GM23248 (cell line): ENCODE measurements at places on chromosomes 5 and 9.

- DNase-seq, result no peak
Measured at GRCh38 chr5:115713408-115713807, 87.6 kb upstream of the TMED7 start.

GRCh38 chr9:19286634-19287188, 56.2 kb downstream of the DENND4C start:
- peak; percentile 6 for DNase-seq

GRCh38 chr5:157890836-157891597, 32.1 kb upstream of the CLINT1 start:
- DNase-seq, result no peak

- no peak for DNase-seq
Measured at GRCh38 chr5:72752909-72753308, 63.6 kb upstream of the TNPO1 start.

- DNase-seq, result peak; percentile 82
Measured at GRCh38 chr9:72363908-72364678, 915 bp downstream of the ZFAND5 start.

- DNase-seq, result no peak
Measured at GRCh38 chr9:88646539-88647300, 111.7 kb downstream of the NXNL2 start.

GRCh38 chr9:128733256-128733655, 9.3 kb upstream of the ZDHHC12 start:
- peak; percentile 76 for DNase-seq

DNA sequence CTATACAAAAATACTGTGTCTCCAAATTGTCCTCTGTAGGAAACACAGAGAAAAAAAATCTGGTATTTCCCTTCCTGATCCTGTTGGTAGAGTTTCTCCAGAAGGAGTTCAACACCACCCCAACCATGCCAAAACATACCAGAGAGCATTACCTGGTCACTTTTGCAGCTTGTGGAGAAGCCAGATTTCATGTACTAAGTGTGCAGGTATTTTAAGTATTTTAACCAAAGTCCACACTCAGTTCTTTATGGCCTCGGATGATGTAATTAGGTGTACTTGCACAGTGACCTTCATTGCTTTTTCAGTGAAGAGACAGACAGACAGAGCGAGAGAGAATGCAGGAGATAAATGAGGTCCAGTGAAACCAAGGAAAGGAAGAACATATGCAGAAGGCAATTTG, 2046.8 kb upstream of the CDH9 start:
- no peak for DNase-seq

GRCh38 chr9:80449513-80449912, 877.7 kb downstream of the TLE4 start:
- DNase-seq, result no peak

DNA sequence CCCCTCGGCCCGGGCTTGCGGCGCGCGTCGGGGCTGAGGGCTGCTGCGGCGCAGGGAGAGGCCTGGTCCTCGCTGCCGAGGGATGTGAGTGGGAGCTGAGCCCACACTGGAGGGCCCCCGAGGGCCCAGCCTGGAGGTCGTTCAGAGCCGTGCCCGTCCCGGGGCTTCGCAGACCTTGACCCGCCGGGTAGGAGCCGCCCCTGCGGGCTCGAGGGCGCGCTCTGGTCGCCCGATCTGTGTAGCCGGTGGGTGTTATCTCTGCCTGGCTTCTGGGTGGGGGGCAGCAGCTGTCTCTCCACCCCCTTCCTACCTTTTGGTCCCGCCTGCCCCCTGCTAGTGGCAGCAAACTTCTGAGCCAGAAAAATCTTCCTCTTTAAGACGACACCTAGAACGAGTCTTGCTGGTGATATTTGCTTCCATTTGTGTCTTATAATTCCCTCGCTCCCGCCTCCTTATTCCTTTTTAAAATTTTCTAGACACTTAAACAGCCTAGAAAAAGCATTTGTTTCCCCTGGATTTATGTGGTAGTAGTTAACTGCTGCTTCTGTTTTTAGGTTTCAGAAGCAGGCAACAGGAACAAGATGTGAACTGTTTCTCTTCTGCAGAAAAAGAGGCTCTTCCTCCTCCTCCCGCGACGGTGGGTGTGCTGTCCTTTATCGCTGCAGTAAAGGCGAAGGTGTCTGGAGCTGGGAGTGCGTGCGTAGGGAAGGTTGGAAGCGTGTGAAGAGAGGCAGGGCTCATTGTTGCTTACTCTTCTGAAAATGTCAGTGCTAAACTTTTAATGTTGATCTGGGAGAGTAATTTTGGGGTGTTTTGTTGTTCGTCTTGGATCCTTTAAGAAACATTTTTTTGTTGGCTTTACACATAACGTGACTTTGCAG, 554 bp downstream of the JAK2 start:
- peak; percentile 80 for DNase-seq

DNA sequence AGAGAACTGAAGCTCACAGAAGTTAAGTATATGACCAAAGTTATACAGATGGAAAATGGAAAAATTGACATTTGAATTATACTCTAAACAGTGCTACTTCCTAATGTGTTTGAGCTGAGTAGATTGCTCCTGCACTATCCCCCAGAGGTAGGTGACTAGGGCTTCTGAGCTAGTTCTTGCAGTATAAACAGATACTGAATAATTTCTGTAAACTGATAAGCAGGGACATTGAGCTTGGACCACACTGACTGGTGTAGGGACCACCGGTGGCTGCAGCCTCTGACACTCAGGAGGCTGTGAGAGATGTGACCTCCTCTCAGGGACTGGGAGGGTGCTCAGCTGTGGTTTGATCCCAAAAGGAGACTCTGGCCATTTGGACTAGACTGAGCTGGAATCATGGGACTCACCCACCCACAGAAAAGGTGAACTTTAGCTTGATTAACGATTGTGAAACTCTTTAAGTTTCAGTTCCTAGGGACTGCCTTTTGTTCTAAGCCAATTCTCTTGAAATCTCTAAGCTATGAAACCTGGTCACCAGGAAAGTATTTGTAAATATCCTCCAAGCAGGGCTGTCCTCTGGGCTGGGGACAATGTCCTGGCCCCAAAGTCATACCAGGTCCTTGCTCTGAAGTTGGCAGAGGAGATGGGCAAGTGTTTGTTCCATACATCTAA, 291.5 kb downstream of the SEC61B start:
- no peak for DNase-seq

- no peak for DNase-seq
Measured at GRCh38 chr9:110785166-110785565, 116.6 kb downstream of the MUSK start.

- no peak for DNase-seq
Measured at GRCh38 chr5:127683008-127683407, 20.2 kb upstream of the CCDC192 start.

DNA sequence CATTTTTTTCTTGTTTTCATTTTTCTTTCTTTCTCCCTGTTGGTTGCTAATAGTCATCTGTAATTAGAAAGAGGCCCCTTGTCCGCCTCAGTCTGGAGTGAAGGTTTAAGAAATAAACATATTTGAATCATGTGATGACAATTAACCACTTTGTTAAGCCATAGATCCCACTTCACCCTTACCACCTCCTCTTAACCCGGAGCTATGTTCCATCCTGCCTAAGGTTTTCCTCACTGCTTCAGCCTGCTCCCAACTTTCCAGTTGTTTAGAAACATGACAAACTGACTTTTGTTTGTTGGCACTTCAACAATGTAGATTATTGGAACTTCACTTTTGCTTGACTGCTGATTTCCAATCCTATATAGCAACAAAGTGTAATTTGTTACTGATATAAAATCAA, 37.4 kb upstream of the SSBP2 start:
- no peak for DNase-seq

DNA sequence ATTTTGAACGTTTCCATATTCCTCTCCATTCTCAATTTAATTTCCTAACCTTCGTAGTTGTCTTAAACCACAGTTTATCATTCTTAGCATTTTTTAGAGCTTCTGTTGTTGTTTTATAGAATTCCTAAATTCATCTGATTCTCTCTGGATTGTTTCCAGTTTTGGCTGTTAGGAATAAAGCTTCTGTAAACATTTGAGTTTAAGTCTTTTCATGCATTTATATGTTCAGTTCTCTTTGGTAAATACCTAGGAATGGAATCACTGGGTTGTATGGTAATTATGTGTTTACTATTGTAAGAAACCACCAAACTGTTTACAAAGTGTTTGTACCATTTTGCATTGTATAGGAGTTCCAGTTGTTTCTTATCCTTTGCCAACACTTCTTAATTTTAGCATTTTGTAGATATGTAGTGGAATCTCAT, 29.7 kb downstream of the GPR21 start:
- DNase-seq, result peak; percentile 48

GRCh38 chr5:50887889-50888633, 221.6 kb downstream of the PARP8 start:
- DNase-seq, result no peak

DNA sequence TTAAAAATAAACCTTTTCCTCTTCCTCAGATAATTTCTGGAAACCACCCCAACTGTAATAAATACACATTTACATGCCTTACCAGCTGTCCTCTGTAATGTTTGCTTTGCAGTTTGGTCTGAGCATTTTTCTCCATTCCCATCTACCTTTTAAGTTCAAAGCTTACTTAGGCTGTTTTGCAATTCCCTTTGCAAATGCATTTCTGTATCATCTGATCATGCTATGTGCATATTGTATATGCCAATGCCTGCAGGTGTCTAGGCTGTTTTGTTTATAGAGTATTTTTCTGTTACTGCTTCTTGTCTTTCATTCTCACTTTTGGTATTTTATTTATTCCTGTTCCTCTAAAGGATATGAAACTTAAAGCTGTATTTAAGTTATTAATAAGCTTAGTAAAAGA, 86.3 kb downstream of the SLC44A1 start:
- DNase-seq, result no peak

DNA sequence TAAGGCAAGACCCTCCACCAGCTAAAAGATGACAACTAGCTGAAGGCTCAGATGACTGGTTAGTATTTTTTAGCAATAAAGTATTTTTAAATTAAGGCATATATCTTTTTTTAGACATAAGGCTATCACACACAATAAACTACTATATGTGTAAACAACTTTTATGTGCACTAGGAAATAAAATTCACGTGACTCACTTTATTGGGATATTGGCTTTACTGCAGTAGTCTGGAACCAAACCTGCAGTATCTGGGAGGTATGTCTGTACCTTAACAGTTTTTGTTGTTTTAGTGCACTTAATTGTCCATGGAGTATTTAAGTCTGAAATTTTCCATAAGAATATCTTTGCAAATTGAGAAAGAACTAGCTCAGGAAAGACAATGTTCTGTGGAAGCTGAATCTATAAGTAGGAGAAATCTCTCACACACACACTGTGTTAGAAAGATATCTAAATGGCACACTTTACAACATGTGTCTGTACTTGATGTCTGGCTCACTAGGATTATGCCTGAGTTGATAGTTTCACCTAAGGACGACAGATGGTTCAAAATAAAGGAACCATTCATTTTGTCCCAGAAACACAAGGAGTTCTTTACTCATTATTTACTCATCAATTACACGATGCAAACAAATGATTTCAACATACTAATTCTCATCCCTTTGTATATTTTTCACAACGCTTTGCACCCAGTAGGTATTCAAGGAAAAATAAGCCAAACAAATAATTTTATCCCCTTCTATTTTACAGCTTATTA, 4.6 kb downstream of the RAPGEF6 start:
- DNase-seq, result no peak

- peak; percentile 72 for DNase-seq
Measured at GRCh38 chr9:4298255-4299004, 1.4 kb downstream of the GLIS3 start.

GRCh38 chr5:125298746-125299379, 552.4 kb upstream of the ZNF608 start:
- no peak for DNase-seq

DNA sequence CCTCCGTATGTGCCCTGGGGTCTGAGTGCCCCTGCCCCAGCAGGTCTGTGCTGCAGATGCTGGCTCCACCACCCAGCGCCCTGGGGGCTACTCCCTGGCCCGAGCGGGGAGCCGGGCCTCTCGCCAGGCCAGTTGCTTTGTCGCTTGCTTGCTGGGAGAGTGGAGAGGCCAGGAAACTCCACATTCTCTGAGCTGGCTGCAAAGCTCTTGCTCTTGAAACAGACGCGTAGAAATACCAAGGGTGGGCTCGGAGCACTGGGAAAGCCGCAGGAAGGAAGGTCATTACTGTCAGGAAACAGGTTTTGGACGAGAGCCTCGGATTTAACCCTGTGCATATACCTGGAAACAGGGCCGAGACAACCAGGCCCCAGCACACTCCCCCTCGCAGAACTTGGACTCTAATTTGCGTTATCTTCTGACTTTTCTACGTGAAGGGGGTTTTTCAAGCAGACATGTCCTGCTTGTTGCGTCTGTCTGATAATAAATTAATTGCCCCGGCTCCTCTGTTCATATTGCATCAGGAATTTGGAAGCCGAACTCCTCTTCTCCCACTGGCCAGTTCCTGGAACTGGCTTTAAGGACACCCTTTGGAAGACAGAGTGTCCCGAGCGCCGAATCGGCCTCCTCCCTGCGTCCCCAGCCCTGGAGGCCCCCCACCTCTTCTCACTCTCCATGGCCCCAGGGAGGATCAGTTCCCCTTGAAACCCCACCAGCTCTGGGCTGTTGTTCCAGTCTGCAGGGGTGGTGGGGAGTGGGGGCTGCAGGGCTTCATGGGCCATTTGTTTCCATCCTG, 11.2 kb downstream of the ADAMTSL2 start:
- DNase-seq, result no peak

- DNase-seq, result peak; percentile 67
Measured at GRCh38 chr9:75238311-75238976, 150.1 kb downstream of the OSTF1 start.

GRCh38 chr5:150766251-150766650, 7.4 kb upstream of the DCTN4 start:
- no peak for DNase-seq

DNA sequence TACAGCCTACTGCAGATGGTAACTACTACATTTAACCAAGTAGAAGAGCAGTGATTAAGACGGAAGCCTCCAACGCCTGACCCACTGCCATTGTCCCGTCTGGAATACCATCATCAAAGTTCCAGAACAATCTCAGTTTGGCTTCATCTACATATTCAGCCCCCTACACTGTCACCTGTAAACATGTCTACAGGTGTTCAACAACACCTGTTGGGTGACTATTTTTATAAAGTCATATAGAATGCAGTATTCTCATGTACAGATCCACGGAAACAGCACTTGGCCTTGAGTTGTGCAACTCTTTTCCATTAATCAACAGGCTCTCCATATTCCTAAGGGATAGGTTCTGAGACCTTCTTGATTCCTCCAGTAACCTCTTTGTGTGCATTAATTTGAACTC, 53.3 kb upstream of the AGXT2 start:
- DNase-seq, result no peak

DNA sequence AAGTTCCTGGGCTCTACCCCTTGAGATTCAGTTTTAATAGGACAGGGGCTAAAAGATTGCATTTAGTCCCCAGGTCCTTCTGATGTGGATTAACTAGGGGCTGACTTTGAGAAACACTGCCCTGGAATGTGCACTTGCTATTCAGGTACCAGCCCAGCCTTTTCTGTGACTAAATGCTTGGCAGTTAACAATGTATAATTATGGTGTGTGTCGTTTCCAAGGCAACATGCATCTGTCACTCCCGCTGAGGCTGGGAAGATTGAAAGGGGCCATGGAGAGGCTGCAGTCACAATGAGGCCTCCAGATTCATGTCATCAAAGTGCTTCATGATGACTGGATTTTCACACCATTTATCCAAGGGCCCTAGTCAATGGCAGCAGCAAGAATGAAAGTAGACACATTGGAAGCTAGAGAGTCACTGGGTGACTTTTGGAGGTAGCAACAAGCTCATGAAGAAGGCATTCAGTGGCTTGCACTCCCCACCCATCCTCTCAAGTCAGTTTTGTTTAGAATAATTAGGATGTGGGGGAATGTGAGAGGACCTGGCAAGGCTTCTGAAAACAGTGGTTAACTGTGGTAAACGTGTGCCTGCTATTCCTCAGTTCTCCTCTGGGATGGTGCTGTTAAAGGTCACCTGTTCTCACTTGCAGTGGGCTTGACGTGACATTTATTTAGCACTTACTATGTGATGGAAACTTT, 28.3 kb downstream of the RAI14 start:
- peak; percentile 78 for DNase-seq
